ENCODE measurements at places on chromosomes 2 and 18.

DNA sequence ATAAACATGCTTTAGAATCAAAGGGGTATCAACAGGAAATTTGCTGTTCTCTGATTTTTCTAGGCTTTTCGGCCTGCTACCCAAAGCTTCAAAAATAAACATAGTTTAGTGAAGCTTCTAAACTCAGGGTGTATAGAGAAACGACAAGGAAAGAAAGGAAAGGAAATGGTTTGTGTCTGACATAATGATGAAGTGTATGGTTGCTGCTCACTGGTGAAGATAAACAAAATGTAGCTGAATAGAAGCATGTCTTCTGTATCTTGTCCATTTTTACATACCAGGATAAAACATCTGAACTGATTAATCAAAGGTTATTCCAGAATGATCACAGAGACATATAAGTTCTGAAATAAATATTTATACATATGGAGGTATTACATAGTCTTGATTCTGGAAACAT, 1324.6 kb upstream of the NRXN1 start:
- DNase-seq, result no peak

DNA sequence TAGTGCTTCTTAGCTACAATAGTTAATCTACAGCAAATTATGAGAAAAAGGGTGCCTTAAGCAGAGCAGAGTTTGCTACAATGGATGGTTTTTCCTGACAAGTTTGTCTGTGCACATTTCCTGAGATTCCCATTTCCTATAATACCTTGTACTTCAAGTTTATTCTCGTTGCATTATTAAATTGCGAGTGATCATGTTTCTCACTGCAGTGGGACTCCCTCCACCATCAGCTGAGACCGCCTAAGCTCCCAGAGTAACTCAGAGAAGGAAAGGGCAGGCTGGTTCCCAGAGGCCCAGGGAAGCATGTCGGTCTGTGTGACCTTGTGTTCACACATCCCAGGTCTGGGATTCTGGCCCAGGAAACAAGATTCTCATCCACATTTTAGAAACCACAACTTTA, 162.1 kb downstream of the ARL4C start:
- DNase-seq, result no peak

DNA sequence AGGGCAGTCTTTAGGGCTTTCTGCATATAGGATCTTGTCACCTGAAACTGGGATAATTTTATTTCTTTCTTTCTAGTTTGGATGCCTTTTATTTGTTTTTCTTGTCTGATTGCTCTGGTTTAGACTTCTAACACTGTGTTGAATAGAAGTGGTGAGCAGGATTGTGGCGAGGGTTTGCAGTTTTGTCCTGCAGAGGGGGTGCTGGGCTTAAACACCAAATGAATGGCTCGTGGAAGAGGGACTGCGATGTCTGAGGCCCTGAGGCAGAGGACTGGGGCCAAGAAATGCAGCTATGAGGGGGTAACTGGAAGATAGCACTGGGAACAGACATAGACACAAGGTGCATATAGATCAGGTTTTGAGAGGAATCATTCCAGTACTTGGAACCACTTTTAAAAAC, 20.5 kb downstream of the UBE2F start:
- no peak for DNase-seq

- no peak for DNase-seq
These were observed 57.4 kb downstream of the PPP1R1C start for GRCh38 chr2:182043021-182043420.

- DNase-seq, result no peak
These were observed 4.3 kb downstream of the FRZB start for GRCh38 chr2:182862091-182862490.

DNA sequence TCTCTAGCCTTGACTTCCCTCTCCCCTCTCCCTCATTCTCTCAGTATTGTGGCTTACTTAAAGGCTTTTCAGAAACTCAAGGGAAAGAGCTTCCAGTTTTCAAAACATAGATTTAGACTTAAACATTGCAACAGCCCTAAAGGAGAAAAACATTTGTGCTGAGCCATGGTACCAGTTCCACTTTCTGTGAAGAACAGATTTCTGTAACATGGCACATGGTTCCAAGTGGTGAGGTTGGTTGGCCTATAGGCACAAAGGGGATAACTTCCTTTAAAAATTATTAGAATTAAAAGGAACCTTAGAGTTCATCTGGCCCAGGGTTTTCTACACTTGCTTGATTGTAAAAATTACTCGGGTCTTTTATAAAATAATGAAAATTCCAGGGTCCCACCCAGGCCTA, 138.6 kb upstream of the CDCA7 start:
- DNase-seq, result no peak

DNA sequence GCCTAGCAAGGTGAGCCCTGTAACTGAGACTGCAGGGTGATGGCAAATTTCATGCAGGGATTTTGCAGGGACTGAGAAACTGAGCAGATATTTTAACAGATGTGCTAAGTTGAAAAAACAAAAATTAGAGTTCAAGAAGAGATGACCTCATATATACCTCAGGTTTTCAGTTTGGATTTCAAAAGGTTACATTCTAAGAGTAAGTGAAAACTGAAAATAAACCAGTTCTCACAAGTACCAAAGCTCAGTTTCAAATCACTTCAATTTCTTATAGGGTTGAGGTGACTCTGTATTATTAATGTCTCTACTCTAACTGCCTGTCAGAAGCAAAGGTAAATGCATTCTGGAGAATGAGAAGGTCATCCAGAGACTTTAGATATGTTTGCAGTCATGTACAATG, 237.4 kb upstream of the VRK2 start:
- no peak for DNase-seq

DNA sequence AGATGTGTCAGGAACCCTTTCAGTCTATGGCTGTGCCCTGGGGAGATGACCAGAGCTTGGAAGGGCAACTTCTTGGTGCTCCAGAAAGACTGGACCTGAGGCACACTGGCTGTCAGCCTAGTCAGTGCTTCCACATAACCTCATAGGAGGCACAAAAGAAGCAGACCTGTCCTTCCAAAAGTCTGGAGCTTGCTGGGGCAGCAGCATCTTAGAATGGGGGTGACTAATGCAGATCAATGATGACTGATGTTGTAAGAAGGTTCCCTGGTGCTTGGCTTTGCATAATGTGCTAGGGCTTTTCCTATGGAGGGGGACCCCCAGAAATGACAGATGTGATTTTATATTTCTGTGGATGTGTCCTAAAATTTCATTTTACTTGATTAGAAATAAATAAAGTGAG, 255.7 kb upstream of the THUMPD2 start:
- no peak for DNase-seq

DNA sequence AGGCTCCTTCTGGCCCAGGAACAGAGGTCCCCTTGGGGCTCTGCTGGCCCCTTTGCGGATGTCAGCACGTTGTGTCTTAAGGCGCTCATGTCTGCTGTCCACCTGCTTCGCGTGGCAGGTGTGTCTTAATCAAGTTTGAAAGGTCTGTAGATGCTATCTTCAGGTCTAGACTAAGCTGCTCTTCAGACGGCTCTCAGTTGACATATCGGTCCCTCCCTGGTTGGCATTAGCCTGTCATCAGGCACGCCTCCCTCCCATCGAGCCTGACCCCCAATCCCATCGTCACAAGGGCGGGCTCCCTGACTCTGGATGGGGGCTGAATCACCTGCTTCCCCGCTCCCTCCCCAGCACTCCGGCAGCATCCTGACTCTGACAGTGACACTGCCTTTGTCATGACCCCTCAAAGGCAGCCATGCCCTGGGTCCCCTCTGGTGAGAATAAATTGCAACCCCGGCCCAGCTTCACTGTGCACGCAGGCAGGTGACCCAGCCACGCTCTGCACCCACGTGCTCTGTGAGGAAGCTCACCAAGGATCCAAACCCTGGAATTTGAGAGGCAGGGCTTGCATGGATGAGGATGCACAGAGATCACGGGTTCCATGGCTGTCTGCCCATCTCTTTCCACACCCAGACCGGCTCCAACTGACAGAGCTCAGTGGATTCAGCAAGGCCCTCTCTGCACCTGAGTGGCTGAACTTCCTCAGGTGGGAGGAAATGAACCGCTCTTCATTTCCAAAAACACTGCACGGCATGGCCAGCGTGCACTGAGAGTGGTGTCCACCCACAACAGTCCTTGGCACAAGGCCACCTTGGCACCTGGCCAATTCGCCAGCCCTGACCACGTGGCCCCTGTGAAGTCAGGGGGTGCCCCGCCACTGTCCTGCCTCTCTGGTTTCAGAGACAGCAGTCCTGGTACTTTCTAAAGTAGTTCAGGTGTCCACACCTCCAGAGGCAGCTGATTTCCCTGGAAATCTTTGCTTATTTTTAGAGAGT, 110.2 kb upstream of the GPC1 start:
- DNase-seq, result no peak

GRCh38 chr2:120044336-120044735, 31.5 kb downstream of the EPB41L5 start:
- DNase-seq, result no peak

DNA sequence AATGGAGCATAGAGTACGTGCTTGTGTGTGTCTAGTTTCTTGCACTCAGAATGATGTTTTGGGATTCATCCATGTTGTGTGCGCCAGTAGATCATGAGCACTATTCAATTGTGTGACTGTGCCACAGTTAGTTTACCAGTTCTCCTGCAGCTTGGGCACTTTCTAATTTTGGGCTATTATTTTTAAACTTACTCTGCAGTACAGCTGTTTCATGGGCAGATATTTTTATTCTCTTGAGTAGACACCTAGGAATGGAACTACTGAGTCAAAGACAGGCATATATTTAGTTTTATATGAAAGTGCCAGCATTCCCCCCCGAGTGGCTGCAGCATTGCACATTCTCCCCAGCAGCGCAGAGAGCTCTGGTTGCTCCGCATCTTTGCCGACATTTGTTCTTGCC, 74.8 kb downstream of the IL1R2 start:
- no peak for DNase-seq

DNA sequence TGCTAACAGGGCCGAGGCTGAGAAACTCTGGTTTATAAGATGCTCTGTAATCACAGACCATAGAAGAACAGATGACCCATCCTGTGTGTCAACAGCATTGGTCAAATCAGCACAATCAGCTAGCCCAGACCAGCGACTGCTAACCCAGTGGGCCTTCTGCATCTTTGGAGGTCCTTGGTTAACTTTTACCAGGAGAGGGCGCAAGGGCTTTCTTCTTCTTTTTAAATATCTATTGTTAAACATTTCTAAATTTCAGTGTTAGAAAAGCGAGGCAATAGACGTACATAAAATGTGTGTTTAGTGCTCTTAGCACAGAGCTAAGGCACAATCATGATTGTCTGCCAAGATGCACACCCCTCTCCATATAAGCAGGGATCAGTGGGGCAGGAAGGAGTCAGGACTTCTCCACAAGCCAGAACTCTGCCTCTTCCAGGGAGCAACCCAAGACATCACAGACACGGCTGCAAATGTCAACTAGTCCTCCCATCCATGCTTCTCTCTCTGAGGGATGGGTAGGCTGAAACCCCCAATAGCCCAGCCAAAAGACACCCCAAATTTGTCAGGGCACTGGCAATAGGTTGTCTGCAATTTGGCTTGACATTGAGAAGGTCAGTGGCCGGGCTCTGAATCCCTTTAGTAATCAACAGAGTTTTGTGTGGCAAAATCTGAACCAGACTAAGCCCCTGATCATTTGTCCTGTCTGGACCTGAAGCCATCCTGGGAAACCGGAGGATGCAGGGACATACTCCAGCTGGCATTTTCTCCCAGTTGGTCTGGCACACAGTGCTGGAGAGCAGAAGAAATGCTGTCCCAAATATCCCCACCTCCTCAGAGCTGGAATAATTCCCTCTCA, 188.2 kb downstream of the BCL2 start:
- DNase-seq, result peak; percentile 2

- DNase-seq, result no peak
These were observed 67.3 kb upstream of the MAL start for GRCh38 chr2:94958245-94958644.

- DNase-seq, result no peak
These were observed 121.5 kb upstream of the LTBP1 start for GRCh38 chr2:32825291-32825712.

- DNase-seq, result no peak
These were observed 32.4 kb upstream of the IL1R1 start for GRCh38 chr2:102110171-102110570.

- peak; percentile 8 for DNase-seq
These were observed 91.2 kb downstream of the KCNS3 start for GRCh38 chr2:17969661-17970060.

DNA sequence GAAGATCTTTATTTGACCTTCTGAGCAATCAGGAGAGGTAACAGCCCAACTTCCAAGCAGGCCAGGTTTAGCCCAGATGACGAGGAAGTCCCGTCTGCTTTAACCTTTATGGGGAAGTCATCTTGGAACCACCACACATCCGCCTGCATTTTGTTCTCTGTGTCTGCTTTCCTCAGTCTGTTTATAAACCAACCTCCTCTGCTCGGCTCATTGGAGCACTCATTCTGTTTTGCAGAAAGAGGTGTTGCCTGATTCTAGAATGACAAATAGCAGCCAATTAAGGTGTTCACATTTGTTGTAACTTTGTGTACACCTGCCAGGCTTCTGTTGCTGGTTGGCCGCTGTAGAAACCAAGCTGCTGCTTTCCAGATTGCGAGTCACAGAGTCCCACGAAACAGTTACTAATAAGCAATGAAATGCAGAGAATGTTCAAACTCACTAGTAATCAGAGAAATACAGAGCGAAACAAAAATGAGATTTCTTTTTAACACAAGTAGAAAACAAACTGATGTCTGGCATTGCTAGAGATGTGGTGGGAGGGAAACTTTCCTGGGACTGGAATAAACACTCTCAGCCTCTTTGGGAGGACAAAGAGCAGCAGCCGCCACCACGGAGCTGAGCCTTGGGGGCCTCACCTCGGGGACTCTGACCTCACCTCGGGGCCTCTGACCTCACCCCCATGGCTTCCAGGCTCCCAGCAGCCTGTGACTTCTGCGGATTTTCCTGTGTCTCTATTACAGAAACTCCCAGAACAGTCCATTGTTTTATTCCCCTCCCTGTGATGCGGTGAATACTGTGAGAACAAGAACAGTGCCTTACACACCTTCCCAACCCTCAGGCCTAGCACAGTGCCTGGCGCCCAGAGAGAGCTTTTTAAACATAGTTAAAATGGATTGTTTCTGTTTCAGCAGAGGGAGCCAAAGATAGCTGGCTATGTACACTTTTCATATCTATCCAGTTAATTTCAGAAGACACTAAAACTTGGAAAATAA, 64.0 kb downstream of the MBP start:
- no peak for DNase-seq

DNA sequence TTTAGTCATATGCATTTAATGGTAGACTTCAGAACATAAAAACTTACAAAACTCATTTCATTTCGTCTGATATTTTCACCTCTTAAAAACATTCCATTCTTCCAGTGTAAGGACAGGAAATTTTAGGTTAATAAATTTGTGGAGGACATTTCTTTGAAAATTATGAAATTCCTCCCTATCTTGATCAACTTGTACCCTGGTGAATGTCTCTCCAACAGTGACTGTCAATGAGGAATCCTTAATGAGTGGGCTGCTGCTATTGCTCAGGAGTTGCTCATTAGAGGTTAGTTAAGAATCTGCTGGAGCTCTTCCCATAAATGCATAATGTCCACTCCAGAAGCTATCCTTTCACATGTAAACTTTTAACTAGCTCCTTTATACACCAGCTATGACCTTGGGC, 69.1 kb downstream of the LRP1B start:
- no peak for DNase-seq

- DNase-seq, result no peak
These were observed 30.8 kb downstream of the CREG2 start for GRCh38 chr2:101356521-101356920.

All from skeletal muscle cell (primary cell).